ENCODE measurements at places on chromosomes 7 and 10.

GRCh38 chr7:86833360-86833759, 189.7 kb downstream of the GRM3 start:
- no peak for DNase-seq
- no peak overlapping the region for H3K4me3 ChIP-seq
- no peaks in the 10 kb centered on the region for H3K27me3 ChIP-seq
- H3K36me3 ChIP-seq: no peaks in the 10 kb centered on the region
- no peaks in the 10 kb centered on the region for H3K4me1 ChIP-seq

GRCh38 chr10:81696609-81697388, 178.2 kb upstream of the NRG3 start:
- no peaks in the 10 kb centered on the region for H3K36me3 ChIP-seq
- H3K4me1 ChIP-seq: no peaks in the 10 kb centered on the region
- no peaks in the 10 kb centered on the region for H3K27me3 ChIP-seq

GRCh38 chr7:1251796-1252539, 19.3 kb downstream of the UNCX start:
- peaks cover 23% of the 10 kb centered on the region for H3K27me3 ChIP-seq
- no peak for DNase-seq
- no peak overlapping the region for H3K4me3 ChIP-seq

DNA sequence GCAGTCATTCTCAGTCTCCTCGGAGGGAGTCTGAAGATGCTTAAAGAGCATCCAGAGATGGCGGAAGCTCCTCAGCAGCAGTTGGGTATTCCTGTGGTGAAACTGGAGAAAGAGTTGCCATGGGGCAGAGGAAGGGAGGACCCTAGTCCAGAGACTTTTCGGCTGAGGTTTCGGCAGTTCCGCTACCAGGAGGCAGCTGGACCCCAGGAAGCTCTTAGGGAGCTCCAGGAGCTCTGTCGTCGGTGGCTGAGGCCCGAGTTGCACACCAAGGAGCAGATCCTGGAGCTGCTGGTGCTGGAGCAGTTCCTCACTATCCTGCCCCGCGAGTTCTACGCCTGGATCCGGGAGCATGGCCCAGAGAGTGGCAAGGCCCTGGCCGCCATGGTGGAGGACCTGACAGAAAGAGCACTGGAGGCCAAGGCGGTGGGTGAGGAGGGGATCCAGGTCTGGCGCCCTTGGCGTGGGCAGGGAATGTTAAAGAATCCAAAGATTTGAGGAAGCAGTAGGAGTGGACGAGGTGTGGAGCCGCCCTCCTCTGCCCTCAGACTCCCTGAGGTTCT, 2.9 kb downstream of the ZSCAN25 start:
- H3K36me3 ChIP-seq: peaks cover 54% of the 10 kb centered on the region
- H3K4me3 ChIP-seq: no peak overlapping the region
- no peak overlapping the region for H3K27ac ChIP-seq
- H3K4me1 ChIP-seq: peaks cover 6% of the 10 kb centered on the region

GRCh38 chr7:154910125-154910524, 92.8 kb downstream of the PAXIP1 start:
- no peak overlapping the region for H3K27ac ChIP-seq
- no peak overlapping the region for H3K4me3 ChIP-seq
- no peaks in the 10 kb centered on the region for H3K36me3 ChIP-seq
- peaks cover 3% of the 10 kb centered on the region for H3K4me1 ChIP-seq
- DNase-seq: no peak

DNA sequence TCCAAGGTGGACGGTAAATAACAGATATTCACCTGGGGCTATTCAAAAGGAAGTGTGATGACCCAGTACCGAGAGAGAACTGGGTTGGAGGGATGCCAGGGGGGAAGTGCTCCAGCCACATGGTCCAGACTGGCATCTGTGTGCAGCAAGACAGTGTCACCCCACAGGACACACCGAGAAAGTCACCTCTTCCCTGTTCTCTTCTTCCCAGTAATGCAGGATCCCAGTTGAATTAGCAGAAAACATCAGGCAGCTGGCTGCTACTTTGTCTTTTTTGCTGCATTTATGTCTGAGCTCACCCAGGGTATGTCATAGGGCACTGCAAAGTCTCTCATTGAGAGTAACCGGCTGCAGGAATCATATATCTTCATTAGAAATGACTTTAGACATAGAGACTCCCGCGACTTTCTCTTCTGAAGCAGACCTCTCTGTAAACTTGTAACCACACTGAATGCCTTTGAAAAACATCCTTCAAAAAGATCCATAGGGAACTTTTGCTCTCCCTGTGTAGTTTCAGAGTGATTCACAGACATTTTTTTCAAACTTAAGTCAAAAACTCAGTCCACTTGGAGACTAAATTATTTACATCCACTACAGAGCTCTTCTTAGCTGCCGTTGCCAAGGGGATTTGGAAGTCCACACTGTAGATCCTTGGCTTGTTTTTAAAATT, 609.0 kb upstream of the DPP6 start:
- no peak for DNase-seq
- H3K36me3 ChIP-seq: no peaks in the 10 kb centered on the region
- H3K27ac ChIP-seq: no peak overlapping the region
- H3K4me1 ChIP-seq: no peaks in the 10 kb centered on the region
- no peak overlapping the region for H3K4me3 ChIP-seq

GRCh38 chr10:103451091-103451813, 918 bp downstream of the CALHM2 start:
- H3K36me3 ChIP-seq: peaks cover 26% of the 10 kb centered on the region
- peak overlapping the region; percentile 76 for H3K4me3 ChIP-seq
- peaks cover 46% of the 10 kb centered on the region for H3K4me1 ChIP-seq

DNA sequence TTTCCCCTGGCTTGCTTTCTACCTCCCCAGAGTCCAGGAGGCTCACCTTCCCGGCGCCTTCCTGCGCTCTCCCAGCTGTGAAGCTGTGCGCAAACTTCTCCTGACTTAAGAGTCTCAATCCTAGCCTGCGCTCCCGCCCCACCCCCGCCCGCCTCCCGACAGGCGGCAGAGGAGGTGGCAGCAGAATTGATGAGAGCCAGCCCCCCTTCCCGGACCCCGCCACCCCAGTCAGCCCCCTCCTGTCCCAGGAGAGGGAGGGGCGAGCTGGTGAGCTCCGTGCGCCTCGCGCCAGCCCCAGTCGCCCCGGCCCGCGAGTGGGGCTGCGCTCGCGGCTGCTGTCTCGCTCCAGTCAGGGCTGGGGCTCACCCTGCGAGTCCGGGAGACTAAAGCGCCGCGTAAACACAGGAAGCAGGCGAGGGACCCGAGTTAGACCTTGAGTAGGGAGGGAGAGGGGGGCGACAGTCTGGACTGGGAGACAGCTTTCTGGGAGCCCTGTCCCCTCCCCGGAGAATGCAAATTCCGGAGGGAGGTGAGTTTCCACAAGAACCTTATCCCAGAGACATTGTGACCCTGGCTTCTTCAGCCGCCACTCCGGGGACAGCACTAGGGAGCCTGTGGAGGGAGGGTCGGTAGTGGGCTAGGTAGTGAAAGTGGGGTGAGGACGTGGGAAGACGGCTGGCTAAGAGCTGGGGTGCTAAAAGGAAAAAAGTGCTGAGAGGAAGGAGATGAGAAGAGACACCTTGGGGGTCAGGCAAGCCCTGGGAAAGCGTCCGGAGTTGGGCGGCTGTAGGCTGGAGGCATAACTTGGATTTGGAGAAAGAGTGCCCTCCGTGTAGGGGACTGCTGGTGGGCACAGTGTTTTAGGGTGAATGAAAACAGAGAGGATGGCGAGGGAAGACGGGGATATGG, at the start of gene CALCR:
Gene CALCR (minus strand): TSS at position 79 of the 909 bp plus-strand sequence. CDS start 87,743 bp downstream, outside the sequence.
- H3K36me3 ChIP-seq: no peaks in the 10 kb centered on the region
- no peaks in the 10 kb centered on the region for H3K27me3 ChIP-seq
- H3K27ac ChIP-seq: no peak within 1 kb of the TSS
- no peaks in the 10 kb centered on the region for H3K4me1 ChIP-seq

DNA sequence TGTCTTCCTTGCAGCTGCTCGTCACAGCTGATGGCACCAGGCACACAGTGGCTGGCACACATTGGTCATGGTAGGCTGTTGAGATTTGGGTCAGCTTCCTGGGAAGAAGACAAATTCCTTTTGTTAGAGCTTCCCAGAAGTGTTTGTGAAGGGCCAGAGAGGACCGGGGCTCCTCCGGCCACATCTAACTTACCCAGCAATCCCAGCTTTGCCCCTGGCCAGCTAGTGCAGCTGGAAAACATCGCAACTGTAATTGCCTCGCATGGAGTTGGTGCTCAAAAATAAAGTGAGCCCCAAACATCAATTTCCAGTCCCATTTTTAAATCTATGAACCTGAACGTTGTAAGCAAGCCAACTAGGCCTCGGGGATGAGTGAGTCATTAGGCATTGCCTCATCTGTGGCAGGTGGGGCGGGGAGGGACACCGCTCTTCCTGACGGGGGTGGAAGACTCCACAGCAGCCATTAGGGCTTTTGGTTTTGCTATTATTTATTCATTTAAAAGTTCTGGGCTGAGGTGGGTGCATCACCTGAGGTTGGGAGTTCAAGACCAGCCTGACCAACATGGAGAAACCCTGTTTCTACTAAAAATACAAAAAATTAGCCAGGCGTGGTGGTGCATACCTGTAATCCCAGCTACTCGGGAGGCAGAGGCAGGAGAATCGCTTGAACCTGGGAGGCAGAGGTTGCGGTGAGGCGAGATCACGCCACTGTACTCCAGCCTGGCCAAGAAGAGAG, 12.4 kb downstream of the CPA5 start:
- H3K27me3 ChIP-seq: no peaks in the 10 kb centered on the region
- peak overlapping the region; percentile 55 for H3K27ac ChIP-seq
- no peak for DNase-seq
- H3K4me1 ChIP-seq: peaks cover 7% of the 10 kb centered on the region

DNA sequence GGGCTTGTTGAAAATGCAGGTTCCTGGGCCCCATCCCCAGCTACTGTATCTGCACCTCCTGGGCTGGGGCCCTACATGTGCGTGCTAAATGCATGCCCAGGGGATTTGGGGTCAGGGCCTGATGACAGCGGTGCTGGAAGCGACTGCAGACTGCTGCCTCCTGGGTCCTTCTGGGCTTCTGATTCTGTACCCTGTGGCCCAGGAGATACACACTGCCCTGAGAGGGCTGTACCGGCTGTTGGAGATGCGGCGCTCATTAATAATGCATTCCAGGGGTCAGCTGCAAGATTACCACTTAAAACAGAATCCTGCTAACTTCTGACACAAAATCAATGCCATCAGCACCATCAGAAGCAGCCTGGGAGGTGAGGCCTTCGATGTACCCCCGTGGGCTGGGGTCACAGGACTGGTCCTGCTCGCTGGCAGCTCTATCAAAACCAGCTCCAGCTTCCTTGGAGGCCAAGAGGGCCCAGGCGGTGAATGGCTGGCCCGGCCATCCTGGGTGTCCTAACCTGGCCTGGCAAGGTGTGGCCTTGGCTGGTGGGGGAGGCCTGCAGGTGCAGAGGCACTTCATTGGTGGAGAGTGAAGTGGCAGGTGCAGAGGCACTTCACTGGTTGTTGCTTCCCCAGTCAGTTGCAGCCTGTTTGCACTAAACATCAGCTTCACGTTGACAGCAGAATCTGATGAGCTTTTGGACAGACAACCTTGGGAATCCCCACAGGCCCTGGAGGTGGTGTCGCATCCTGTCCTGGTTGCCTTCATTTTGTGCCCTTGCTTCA, 79.2 kb downstream of the GLRX3 start:
- no peaks in the 10 kb centered on the region for H3K27me3 ChIP-seq
- no peaks in the 10 kb centered on the region for H3K4me1 ChIP-seq
- DNase-seq: no peak
- H3K27ac ChIP-seq: no peak overlapping the region

DNA sequence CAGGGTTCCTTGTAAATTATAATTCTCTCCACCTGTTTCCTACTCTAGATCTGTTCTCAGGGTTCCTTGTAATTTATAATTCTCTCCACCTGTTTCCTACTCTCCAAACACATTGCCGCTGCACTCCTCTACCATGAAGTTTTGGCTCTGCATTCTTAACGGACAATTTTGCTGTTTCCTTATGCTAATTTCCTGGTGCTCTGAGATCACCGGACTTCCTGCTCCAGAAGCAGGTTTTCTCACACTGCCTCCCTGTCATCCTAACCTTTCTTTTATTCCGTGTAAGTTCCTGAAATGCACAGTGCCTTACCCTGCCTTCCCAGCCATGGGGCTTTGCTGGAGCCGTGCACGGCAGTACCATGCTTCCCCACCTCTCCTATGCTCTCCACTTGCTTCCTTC, 256.8 kb downstream of the PLXNA4 start:
- no peak for DNase-seq
- H3K4me1 ChIP-seq: peaks cover 7% of the 10 kb centered on the region
- no peak overlapping the region for H3K4me3 ChIP-seq

DNA sequence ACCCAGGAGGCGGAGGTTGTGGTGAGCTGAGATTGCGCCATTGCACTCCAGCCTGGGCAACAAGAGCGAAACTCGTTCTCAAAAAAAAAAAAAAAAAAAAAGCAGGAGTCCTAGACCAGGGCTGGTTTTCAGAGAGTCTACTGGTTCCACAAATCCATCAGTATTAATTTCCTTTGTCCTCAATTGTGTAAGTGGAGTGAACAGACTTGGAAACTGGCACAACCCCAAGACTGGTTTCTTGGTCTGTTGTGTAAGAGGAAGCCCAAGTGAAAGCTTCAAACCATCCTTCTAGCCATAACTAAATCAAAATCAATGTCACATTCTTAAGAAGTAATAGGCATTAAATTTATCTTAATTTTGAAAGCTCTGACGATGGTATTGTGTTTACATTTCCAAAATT, 213.6 kb downstream of the DGKI start:
- no peak overlapping the region for H3K4me3 ChIP-seq
- no peak for DNase-seq
- H3K4me1 ChIP-seq: no peaks in the 10 kb centered on the region
- no peaks in the 10 kb centered on the region for H3K36me3 ChIP-seq

- no peak for DNase-seq
- no peaks in the 10 kb centered on the region for H3K4me1 ChIP-seq
- H3K27me3 ChIP-seq: no peaks in the 10 kb centered on the region
- H3K4me3 ChIP-seq: no peak overlapping the region
- H3K36me3 ChIP-seq: no peaks in the 10 kb centered on the region
These were observed 210.3 kb downstream of the CAMK1D start for GRCh38 chr10:12559578-12560178.

- H3K36me3 ChIP-seq: no peaks in the 10 kb centered on the region
- H3K27ac ChIP-seq: no peak overlapping the region
- H3K27me3 ChIP-seq: no peaks in the 10 kb centered on the region
- no peaks in the 10 kb centered on the region for H3K4me1 ChIP-seq
These were observed 245.0 kb upstream of the SORCS1 start for GRCh38 chr10:107409522-107409921.

- no peaks in the 10 kb centered on the region for H3K36me3 ChIP-seq
- no peaks in the 10 kb centered on the region for H3K27me3 ChIP-seq
- peak overlapping the region; percentile 99 for H3K27ac ChIP-seq
- H3K4me1 ChIP-seq: peaks cover 11% of the 10 kb centered on the region
These were observed 1.1 kb upstream of the LARP4B start for GRCh38 chr10:932589-932988.

DNA sequence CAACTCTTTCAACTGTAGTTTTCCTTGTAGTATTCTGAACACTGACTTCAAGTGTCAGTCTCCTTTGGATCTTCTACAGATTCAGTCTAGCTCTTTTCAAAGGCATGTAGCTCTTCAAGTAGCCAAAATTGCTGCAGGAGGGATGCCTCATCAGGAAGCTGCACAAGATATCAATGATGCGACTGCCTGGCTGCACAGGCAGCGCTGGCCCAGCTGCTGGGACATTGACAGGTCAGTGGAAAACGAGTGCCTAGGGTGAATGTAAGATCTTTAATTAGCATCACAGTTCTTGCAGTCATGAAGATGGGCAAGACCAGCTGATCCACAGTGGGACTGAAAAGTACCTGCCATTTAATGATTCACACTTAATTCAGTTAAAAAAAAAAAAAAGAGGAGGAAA, 167.6 kb downstream of the ANK3 start:
- no peak overlapping the region for H3K4me3 ChIP-seq
- no peaks in the 10 kb centered on the region for H3K27me3 ChIP-seq
- H3K27ac ChIP-seq: no peak overlapping the region
- no peaks in the 10 kb centered on the region for H3K36me3 ChIP-seq

- H3K4me1 ChIP-seq: no peaks in the 10 kb centered on the region
- no peak for DNase-seq
- no peak overlapping the region for H3K27ac ChIP-seq
- H3K27me3 ChIP-seq: no peaks in the 10 kb centered on the region
These were observed 657.9 kb downstream of the NXPH1 start for GRCh38 chr7:9091282-9091681.

Data from ascending aorta (tissue), 2 donors.